ENCODE measurements at places on chromosomes 1 and 21. TPM values are rescaled to one million over a fixed set of nuclear protein-coding genes. Genes with fewer than 3 reads are reported as not detected.

COL8A2 gene
- 6.7 TPM for total RNA-seq

DYRK1A gene
- 87.9 TPM for total RNA-seq

DNAI4 gene
- total RNA-seq = 6.3 TPM

OR14K1 gene
- total RNA-seq = not detected

SYT6 gene
- 0.22 TPM for total RNA-seq

MMEL1 gene
- not detected for total RNA-seq

IL23R gene
- not detected for total RNA-seq

Measured in placental pericyte (primary cell).